ENCODE measurements at places on chromosomes 4 and X.

GRCh38 chrX:112834031-112834845 is 6.4 kb downstream of the AMOT start:
- DNase-seq: no peak

GRCh38 chr4:5378002-5378401 is 326.7 kb downstream of the STK32B start:
- no peak for DNase-seq

DNA sequence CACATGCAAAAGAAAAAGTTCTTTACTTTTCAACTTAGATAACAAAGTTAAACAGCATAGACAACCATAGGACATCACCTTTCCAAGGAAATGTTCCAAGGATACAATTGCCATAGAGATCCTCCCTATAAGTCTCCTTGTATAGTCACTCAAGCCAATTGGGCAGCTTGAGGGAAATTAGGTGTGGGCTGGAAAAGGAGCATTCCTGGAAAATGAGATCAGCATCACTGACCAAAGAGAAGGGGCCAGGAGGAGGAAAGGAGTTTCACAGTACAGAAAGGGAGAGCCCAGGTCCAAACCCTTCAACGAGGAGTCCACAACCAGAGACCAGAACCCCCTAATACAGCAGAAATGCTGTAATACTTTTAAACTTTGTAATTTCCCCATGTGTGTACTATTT is 91.5 kb upstream of the PPARGC1A start:
- no peak for DNase-seq

- no peak for DNase-seq
Observed at GRCh38 chrX:49177873-49178480, 6.3 kb downstream of the PLP2 start.

DNA sequence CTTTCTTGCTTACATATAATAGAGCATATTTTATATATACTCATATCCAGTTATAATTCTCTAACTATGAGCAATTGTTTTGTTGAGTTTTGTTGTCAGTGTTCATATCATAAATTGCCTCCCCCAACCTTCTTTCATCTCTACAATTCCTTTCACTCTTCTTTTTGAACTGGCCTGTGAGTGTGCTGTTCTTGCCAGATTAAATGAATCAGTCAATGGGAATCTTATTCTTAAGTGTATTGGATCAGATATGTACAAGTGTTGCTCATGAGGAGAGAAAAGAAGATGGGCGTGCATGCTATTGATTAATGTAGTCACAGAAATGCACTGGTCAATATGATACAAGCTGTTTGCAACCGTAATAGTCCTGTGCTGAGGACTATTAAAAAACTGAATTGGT is 728.1 kb upstream of the MAGEB2 start:
- no peak for DNase-seq

- DNase-seq: no peak
Observed at GRCh38 chr4:189049682-189050081, 891.0 kb upstream of the FRG1 start.

- no peak for DNase-seq
Observed at GRCh38 chrX:104104676-104105075, 7.6 kb upstream of the ZCCHC18 start.

GRCh38 chr4:67682266-67682665 is 18.7 kb downstream of the UBA6 start:
- DNase-seq: no peak

- DNase-seq: no peak
Observed at GRCh38 chr4:100936661-100937375, 410.5 kb downstream of the PPP3CA start.

DNA sequence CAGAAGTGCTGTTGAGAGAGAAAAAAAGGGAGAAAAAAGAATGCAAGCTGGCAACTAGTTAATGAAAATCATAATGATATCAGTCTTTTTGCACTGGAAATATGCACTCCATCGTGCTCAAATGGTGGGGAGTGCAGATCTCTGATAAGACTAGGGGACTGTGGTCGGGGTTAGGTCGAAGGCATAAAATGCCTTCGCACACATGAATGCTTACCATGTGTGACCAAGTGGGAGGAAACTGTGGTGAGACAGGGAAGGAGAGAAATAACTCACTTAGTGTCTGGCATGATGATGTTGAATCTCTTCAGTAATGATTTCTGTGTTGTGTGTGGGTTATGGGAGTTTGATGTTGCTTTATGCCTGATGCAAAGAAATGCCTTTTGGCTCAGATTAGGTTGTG is 358.9 kb downstream of the FBXO8 start:
- DNase-seq: no peak

DNA sequence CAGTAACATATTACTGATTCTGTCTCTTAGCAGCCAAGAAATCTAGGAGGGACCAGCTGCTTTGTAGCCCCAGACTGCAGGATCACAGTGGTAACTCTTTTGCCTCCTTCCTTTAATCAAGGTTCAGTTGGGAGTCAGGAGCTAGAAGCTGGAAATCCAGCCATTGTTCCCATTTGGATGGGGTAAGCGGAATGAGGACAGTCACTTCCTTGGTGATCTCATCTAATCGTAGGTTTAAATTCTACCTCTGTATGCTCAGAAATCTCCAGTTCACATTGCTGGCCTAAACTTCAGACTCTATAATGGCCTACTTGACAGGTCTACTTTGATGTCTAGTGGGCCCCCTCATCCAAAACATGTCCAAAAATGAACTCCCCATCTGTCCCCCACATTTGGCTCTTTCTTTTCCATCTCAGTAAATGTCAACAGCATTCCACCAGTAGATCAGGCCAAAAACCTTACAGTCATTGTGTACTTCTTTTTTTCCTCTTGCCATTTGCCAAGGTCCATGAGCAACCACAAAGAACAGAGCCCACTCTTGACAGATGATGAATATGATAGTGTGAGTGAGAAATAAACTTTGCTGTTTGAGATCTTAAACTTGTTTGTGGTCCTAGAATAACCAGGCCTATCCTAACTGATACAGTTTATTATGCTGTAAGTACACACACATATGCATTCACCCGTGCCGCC is 40.1 kb downstream of the WWC2 start:
- DNase-seq: no peak

DNA sequence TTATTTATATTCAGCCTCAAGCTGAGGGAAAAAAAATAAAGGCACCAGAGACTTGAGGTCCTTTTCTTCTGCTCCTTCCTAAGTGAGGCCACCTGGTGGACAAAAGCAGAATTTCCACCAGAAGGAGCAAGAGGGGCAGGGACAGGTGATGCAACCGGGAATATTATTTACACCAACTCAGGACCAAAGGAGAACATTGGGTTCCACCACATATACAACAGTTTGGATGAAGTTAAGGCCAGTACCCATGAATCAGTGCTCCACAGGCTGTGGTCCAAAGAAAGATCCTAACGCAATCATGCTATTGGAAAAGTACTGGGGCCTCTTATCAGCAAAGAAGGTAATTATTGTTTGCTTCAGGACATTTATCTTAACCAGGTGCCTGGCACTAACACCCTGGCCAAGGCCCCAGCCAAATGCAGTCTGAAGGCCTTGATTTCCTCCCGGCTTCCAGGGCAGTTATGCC is 57.4 kb downstream of the TSC22D3 start:
- peak; percentile 58 for DNase-seq

GRCh38 chr4:90105274-90105673 is 21.9 kb upstream of the CCSER1 start:
- DNase-seq: no peak

DNA sequence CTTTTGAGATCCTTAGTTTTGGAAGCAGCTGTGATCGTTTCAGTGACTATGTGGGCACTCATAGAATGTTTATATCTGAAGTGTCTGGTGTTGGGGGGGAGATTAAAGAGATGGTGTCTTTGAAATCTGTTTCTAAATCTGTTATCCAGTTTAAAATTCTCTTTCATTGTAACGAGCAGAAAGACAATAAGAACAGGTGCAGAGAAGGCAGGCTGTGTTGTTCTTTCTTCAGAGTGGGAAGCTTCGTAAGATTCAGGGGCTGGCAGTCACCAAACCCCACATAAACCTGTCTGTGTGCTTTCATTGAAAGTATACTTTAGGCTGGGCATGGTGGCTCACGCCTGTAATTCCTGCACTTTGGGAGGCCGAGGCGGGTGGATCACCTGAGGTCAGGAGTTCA is 16.3 kb upstream of the DHRSX start:
- DNase-seq: no peak

DNA sequence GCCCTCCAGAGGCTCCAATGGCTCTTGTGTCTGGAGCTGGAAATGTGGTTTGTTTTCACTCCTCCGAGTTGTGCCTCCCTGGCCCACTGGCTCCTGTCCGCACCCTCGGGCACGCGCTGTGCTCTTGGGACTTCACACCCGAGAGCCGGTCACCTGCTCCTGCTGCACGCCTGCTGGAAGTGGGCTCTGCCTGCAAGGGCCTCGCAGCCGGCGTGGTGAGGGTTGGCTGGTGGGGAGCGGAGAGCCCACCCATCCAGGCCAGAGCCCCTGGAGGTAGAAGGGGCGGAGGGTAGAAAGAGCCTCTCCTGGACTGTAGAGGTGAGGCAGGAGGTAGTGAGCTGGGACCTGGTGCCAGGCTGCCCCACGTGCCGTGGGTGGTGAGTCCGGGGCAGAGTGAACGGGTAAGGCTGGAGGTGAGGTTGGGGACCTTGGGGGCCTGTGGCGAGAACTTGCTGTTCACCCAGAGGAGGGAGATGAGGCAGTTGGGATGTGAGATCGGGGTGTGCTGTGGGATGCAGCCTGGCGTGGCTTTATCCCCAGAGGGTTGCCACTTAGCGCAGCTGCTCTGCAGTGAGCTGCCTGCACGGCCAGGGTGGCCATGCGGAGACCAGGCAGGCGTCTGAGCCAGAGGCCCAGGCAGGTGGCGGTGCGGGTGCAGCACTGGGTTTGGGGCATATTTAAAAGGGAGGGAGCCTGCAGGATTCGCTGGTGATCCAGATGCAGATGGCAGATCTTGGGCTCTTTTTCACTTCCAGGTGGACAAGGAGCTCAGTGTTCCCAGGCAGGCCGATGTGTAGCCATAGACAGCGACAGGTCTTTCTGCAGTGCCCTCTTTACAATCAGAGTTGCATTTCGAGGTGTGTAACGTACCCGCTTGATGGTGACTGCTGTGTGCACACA is 48.8 kb downstream of the PCGF3 start:
- no peak for DNase-seq

- no peak for DNase-seq
Observed at GRCh38 chr4:111618908-111619307, 526.3 kb upstream of the FAM241A start.

DNA sequence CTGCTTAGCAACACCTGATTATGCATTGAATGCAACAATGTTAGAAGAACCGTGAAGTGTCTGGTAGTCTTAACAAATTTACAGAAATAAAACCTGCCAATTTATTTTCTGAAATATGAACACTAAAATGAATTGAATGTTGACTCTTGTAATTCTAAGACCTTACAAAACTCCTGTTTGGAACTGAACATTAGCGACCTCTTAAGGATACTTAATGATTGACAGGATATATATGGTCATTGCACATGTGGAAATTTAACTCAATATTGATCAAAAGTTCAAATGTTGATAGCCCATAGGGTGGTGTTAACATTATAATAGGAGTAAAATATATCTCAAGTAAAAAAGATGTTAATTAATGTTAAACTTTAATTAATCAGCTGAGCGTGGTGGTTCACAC is 79.1 kb downstream of the TECRL start:
- no peak for DNase-seq

GRCh38 chr4:4871242-4871572 is 11.7 kb downstream of the MSX1 start:
- no peak for DNase-seq

DNA sequence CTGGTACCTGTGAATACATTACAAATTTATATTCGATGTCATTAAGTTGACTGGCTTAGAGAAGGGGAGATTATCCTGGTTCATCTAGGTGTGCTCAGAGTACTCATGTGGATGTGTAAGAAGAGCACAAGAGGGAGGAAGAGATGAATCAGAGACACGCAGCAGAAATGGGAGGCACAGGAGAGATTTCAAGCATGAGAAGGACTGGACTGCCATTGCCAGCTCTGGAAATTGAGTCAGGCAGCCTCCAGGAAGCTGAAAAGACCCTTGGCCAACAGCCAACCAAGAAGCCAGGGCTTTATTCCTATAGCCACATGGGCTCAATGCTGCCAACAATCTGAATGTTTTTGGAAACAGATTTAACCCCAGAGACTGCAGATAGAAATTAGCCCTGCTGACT is 1390.0 kb downstream of the STIM2 start:
- no peak for DNase-seq

GRCh38 chr4:133320576-133321170 is 171.6 kb downstream of the PCDH10 start:
- no peak for DNase-seq

DNA sequence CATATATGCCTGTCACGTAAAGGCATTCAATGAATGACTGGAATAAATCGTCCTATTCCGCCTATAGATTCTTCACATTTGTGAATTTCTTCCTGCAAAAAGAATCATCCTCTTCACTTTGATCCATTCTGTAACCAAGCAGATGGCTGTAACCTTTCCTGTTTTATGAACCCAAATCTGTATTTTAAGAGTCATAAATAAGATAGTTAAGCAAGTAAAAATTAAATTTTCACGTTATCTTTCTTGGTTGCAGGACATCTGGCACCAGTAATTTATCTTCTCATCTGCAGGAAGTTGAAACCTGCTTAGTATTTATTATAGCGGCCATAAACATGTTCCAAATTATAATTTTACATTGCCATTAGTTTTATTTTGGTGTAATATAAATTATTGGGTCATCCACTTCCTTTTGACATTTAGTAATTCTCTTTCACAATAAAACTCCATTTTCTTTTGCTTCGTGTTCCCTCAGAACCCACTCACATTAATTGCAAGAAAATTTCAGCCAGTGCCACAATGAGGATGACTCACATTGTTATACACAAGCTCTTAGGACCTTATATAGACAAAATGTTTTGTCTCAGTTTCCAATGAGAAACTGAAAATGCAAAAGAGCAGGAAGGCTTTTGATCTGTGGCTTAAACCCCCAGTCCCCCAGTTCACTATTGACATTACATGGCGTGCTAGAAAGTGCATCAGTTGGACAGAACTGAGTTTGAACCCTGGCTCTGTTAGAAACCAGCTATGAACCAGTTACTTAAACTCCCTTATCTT is 51.1 kb downstream of the TMEM156 start:
- no peak for DNase-seq

DNA sequence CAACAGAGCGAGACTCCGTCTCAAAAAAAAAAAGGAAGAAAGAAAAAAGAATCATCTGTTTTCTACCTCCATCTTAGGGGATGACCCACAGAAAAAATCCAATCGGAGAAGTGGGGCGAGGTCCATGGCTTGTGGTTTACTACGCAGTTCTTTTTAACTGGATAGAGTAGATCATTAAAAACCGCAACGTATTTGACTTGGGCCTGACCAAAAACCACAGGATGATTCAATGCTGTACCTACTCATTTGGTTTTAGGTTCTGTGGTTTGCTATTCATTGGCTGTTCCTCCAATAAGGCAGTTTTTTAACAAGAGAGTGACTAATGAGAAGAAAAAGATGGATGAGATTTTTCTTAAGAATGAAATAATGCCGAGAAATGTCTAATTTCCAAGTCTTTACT is 83.7 kb downstream of the FREM3 start:
- no peak for DNase-seq

Measured in stimulated activated CD4-positive, alpha-beta T cell treated with anti-CD3 and anti-CD28 coated beads, Interleukin-12 subunit alpha, Interleukin-12 subunit beta, amount 100 ng/mL, for 24 hours (primary cell).